KG1 (cell line): ENCODE measurements at places on chromosomes 6 and 20.

DNA sequence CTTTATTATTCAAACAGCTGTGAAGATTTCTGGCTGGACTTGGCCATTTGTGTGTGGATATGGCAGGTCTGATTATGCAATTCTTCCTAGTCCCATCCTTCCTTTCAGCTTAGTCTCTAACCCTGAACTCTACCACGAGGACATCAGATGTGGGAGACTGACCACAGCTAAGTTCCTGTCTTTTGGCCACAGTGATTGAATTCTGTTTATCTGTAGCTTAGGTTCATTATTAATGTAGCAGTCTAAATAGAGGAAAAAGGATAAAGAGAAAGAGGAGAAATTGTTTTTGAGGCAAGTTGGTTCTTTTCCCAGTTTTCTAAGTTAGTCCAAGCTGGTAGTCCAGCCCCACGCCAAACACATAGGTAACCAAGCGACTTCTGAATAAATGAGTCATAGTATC lies 598.9 kb downstream of the RFPL4B start:
- DNase-seq: no peak

GRCh38 chr20:13855613-13856012 lies 70.8 kb downstream of the NDUFAF5 start:
- DNase-seq: no peak

DNA sequence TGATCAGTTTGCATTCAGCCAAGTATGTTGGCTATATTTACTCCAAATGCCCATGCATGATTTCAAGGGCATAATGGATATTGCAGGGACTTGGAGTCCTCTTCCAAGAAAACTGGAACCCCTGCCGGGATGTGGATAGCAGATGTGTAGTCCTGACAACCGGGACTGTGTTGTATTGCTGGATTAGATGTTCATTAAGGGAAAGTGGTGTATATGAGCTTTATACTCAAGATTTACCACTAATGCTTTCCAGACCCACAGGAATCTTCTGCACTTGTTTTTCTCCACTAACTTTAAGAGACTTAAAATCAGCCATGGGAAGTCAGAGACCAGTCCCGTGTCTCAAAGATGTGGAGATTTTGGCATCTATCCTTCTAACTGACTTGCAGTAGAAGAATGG lies 770.9 kb downstream of the HDGFL1 start:
- no peak for DNase-seq

GRCh38 chr6:26363882-26364701 lies 906 bp upstream of the BTN3A2 start:
- DNase-seq: no peak

DNA sequence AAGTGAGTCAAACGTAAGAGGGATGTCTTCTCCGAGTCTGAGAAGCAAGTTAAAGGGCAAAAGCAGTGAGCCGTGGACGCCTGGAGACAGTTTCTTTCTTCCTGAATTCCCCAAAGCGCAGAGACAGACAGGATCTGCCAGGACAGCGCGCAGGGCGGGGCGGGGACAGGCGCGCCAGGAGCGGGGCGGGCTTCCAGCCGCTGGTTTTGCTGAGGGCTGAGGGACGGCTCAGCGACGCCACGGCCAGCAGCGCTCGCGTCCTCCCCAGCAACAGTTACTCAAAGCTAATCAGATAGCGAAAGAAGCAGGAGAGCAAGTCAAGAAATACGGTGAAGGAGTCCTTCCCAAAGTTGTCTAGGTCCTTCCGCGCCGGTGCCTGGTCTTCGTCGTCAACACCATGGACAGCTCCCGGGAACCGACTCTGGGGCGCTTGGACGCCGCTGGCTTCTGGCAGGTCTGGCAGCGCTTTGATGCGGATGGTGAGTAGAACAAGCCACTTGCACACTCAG lies at the start of gene SCGN:
Gene SCGN (plus strand): TSS at position 209 of the 509 bp plus-strand sequence. CDS start 189 bp downstream, at position 398.
- peak; percentile 40 for DNase-seq

- no peak for DNase-seq
Observed at GRCh38 chr6:87714093-87714842, 12.2 kb upstream of the AKIRIN2 start.

- DNase-seq: no peak
Observed at GRCh38 chr6:18293076-18293904, 29.0 kb upstream of the DEK start.
